Mammary epithelial cell (primary cell): ENCODE measurements at places on chromosomes 13 and 19.

DNA sequence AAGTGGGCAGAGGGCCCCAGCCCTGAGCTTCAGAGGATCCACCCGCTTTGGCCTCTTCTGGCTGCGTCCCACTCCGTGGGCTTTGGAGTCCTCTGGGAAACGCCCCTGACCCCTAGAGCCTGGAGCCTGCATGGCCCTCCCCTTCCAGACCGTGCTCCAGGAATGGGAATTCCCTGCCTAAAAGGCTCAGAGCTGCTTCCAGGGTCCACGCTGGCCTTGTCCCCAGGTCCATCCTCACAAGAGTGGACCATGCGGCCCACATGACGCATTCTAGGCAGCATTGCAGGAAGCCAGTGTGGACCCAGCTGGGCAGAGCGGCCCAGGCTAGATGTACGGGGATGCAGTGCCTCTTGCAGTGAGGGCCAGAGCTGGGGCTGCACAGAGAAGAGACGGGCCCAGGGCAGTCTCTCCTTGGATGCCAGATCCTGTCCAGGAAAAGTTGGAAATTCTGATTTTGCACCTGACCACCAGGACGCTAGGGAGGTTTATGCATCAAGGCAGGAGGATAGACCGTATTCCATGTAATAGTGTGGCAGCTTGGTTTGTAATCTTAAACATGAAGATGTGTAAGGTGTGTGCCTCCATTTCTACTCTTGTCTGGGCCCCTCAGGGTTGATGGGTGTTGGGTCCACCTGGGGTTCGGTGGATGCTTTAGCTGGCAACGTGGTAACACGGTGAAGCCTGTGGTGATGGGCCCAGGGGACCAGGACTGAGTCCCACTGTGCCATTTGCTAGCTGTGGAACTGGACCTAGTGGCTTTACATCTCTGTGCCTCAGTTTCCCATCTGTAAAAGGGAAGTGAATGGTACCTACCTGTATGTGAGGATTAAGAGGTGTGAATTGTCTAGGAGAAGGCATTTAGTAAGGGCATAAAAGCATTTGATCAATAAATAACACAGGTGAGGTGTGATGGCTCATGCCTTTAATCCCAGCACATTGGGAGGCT, 14.8 kb upstream of the FXYD3 start:
- DNase-seq = no peak

- DNase-seq = peak; percentile 71
These were observed 138.1 kb upstream of the KL start for GRCh38 chr13:32878163-32878562.

DNA sequence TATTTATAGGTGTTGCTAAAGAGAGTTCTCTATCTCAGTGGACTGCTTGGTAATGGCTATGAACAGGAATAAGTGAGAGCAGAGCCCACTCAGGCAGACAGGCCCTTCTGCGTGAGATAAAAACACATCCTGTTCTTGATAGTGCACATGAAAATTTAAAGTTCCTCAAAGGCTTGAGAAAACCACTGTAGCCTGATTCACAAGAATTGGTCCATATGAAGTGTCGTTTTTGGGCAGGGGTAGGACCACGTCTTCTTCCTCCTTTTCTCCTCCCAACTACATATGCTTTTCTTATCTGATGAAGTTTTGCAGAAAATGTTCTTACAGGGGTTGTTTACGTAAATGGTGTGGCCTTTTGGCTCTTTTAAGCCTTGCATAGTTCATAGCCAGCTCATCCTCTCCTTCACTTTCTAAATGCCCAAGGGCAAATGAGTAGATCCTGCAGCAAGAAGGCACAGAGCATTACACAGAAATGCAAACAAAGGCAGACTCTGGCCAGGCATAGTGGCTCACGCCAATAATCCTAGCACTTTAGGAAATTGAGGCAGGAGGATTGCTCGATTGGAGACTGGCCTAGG, 53.8 kb downstream of the RNF6 start:
- DNase-seq = no peak

DNA sequence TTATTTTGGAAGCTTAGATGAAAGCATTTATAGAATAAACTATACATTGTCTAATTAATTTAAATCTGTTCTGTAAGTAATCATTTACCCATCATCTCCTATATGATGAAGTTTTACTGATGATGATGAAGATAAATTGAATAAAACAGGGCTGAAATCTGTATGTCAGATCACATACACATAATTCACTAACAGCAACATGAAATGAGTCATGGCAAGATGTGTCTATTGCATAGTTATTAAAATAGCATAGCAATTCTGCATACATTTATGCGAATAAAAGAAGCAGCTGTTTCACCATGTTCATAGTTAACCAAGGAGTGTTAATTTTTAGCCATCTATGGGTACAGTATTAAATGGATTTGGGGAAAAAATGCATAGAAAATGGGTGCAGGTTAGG, 424.9 kb downstream of the LIG4 start:
- DNase-seq = no peak

- no peak for DNase-seq
These were observed 22.0 kb downstream of the COL4A1 start for GRCh38 chr13:110284779-110285484.

- no peak for DNase-seq
These were observed 45.4 kb downstream of the CHST8 start for GRCh38 chr19:33667141-33667650.

DNA sequence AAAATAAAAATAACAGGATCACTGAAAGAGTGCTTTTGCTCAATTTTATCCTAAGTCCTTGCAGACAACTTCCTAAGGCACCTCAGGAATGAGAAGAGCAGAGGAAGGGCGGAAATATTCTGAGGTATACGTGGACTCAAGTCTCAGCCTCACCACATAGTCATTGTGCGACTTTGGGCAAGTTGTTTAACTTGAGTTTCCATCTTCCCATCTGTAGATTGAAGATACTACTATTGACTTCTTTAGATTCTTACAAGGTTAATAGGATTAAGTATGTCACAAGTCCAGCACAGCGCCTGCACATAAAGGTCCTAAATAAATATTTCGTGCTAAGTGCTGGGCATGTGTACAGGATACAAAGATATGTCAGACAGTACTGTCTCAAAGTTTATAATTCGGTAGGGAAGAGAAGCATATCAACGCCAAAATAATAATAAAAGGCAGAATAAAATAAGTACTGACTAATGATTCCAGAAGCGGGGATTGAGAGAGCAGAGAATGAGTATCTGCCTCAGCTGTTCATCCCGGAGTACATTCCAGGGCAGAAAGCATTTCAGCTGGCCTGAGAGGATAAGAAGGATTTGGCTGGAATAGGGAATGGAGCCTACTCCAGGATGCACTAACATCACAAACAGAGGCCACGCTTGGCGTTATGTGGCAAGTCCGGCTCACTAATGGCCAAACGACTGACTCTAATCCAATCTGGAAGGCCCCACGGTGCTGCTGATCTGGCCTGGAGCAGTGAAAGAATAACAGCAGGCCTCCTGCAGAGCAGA, 139.7 kb downstream of the FLT1 start:
- no peak for DNase-seq
